ENCODE measurements at places on chromosomes 4 and X. TPM values are rescaled to one million over a fixed set of nuclear protein-coding genes. Genes with fewer than 3 reads are reported as not detected.
A peak's percentile ranks its signal among the peaks of the same experiment; 100 is the strongest.

DNA sequence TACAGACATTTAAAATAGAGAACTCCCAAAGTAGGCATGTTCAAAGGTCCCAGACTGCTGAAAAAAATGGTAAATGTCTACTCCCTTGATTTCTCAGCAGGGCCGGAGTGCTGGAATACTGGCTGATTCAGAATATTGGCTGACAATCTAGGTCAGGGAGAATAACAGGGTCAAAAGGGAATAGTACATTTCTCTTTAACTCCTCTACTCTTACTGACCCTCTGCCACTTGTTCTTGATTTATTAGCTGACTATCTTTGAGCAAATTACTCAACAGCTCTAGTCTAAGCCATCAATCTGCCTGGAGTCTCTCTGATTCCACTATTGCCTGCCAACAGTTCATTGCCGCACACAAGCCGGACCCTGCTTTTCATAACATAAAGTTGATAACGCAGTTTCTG lies 19.7 kb upstream of the NWD2 start:
- no peak for DNase-seq

The GAGE12C gene
- not detected for total RNA-seq

- no peak for DNase-seq
Observed at GRCh38 chrX:95760356-95760755, 924.3 kb upstream of the DIAPH2 start.

DNA sequence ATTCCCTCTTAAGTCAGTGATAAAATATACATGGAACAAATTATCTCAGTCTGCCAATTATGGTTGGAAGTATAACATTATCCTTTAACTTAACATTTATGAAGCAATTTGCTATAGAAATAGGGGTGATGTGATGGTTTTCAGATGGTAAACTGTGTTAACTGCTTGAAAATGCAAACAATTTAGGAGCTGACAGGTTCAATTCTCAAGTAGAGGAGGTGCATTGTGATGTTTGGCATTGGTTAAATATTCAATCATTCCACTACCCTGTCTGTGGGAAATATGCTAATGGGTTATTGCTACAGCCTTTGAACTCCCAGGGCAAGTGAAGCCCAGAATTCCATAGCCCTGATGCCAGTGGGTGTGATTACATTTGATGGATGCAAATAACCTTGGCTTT lies 243.4 kb upstream of the GK2 start:
- DNase-seq = no peak

DNA sequence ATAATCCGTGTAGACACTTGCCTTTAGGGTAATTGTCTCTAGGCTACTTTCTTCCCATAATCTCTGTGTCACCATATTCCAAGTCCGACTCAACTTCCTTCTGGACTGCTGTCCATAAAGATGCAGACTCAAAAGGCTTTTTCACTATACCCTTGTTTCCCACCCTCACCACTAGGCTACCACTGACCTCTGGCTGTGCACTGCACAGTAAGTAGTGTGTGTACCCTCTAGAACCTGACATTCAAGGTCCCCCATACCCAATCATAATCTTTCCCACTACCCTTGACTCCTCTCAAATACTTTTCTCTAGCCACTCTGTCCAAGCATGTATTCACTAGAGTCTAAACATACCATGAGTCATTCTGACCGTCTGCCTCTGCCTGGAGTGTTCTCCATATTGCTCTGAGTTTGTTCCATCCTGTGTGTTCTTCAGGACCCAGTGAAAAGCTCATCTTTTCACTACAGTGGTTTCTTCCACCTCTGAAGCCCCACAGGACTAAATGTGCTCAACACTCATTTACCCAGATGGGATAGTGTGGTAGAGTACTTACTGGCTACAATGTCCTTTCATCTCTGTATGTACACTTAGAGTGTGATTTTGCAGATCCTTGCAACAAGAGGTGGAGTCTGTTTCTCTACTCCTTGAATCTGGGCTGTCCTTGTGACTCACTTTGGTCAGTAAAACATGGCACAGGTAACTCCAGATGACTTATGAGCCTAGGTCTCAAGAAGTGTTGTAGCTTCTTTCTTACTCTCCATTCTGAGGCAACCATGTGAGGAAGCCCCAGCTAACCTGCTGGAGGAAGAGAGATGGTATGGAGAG lies 17.4 kb downstream of the JADE3 start:
- DNase-seq = no peak

The NAT8L gene
- 1.2 TPM for total RNA-seq

- no peak for DNase-seq
Observed at GRCh38 chrX:48468693-48469691, 1.1 kb downstream of the SLC38A5 start.

DNA sequence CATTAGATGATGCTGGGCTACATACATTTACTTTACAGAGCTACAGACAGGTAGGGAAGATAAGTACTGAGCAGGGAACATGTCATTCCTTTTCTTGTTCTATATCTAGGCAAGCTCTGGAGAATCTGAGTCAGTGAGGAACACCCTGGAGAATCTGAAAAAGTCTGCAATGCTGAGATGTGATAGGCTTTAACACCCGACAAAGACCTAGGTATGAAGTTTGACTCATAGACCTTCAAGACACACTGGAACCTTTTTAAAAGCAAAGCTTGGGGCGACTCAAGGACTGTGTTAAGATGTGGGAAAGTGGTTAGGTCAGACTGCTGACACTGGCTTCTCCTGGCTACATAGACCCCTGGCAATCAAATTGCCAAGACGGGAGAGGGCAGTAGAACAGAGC lies 42.8 kb downstream of the OSTC start:
- DNase-seq = no peak

- peak; percentile 9 for DNase-seq
Observed at GRCh38 chrX:119121341-119121740, 6.3 kb downstream of the KIAA1210 start.

- no peak for DNase-seq
Observed at GRCh38 chrX:112704187-112704586, 24.4 kb upstream of the LHFPL1 start.

DNA sequence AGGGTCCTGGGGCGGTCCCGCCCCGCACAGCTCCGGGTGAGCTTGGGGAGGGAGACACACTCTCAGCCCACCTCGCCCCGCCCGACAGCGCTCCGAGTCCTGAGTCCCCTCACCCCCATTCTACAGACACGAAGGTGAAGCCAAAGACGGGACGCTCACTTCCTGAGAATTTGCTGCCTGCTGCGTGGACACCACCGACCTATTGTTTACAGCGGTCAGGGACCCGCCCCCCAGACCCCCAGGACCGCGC lies 796 bp upstream of the ZNF141 start:
- DNase-seq = peak; percentile 41

GRCh38 chrX:22126327-22126726 lies 94.2 kb downstream of the PHEX start:
- no peak for DNase-seq

DNA sequence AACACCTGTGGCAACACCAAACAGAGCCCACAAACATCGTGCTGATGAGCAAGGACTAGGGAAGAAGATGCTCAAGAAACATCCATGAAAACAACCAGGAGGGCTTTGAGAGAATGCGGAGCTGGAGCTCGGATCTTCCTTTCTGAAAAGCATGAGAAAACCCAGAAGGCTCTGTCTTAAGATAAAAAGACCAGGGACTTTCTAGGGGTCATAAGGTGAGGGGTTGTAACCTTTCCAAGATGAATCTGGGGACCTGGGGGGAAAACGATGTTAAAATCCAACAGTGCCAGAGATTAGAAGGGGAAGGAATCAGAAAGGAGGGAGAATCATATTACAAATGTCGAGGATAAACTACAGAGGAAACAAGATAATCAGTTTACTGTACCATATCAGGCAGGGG lies 10.1 kb downstream of the GK2 start:
- no peak for DNase-seq

The ADGRG4 gene
- not detected for total RNA-seq

The RASSF6 gene
- total RNA-seq = 0.89 TPM

The HTN1 gene
- not detected for total RNA-seq

- peak; percentile 4 for DNase-seq
Observed at GRCh38 chrX:40006106-40007017, 91.4 kb downstream of the BCOR start.

DNA sequence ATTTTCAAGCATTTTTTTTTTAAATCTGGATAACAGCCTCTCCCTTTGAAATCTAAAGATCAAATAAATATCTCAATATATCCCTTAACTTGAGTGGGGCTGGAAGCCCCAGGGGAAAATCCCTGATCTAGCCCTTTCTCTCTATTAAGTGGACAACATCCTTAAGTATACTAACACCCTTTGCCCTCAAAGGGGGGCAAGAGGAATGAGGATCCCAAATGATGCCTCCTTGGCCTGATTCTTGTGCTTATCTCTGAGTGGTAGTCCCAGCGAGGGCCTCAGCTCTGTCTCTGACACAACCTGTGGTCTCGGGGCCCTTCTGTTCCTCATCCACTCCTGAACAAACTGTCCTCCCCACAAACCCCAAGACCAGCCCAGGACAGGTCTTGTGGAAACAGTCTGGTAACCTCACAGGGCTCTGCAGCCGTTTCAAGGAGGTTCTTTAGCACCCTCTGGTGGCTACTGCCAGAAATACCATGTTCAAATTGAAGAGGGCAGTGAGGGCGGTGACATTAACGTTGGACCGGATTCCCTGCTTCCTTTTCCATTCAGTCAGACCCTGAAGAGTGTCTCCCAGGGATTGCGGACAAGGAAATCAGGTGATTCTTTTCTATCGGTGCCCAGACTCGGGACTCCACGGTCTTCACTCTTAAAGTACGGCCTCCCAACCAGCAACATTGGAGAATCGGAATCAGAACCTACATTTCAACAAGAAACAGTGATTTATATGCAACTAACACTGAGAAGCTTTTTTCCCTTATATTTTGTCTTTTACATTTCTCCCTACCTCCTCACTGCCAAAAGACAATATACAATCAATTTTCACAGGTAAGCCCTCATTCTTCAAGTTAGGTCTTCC lies 13.0 kb downstream of the CXCL13 start:
- DNase-seq = peak; percentile 69

The LDOC1 gene
- total RNA-seq = 3.3 TPM

DNA sequence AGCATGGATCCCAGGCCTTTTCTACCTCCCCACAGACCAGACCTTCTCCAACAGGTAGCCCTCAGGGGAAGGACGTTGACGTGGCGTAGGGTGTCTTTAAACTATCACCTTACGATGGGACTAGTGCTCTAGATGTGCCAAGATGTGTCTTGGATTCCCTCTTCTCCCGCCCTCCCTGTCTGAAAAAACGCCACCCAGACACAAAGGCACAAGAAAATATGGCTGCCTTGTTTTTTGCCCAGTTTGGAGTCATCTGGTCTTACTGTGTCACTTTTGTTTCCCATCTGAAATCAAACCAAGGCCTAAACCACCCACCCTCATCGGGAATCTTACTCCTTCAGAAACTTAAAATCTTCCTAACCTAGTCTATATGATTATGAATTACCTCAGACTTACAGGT lies 235.4 kb downstream of the OR13H1 start:
- DNase-seq = no peak

DNA sequence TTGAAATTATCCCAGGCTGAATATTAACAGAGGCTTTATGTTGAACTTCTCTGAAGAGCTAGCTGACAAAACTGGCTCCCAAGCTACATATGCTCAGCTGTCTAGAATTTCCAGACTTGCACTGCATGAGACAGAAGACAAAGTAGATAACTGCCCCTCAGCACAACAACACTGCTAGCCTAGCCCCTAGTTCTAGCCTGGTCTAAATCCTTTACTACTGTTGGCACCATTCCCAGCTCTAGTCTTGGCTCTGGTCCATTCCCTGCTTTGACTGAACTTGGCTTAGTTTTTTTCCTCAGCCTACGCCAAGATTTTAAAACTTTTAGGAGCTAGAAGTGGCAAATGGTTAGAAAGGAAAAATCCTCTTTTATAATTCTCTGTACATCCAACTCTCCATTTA lies 7.6 kb upstream of the OPHN1 start:
- peak; percentile 62 for DNase-seq

- DNase-seq = no peak
Observed at GRCh38 chrX:100600758-100601157, 16.0 kb downstream of the TNMD start.
